ENCODE measurements at places on chromosomes 2 and 18.

GRCh38 chr2:17719562-17720371, 33.8 kb downstream of the SMC6 start:
- DNase-seq: peak; percentile 5

GRCh38 chr2:86366651-86367498, 29.4 kb upstream of the REEP1 start:
- DNase-seq: no peak

GRCh38 chr2:18484625-18485024, 75.8 kb downstream of the RDH14 start:
- DNase-seq: no peak

DNA sequence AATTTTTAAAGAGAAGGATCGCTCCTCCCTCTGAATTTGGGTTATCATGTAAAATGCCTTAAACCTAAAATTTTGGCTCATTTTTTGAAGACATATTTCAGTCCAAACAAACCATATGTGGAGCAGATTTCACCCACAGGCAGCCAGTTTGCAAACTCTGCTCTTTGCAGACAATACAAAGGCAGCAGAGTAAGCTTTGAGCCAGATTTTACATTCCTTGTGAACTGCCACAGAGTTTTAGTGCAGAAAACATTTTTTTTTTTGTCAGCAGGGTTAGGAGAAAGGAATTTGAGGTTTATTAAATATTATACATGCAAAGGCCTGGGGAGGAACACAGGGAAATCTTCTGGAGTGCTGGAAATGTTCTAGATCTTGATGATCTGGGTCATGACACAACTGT, 171.9 kb upstream of the FN1 start:
- DNase-seq: no peak

- no peak for DNase-seq
Observed at GRCh38 chr2:212592695-212593094, 54.1 kb upstream of the ERBB4 start.

GRCh38 chr18:45793264-45793965, 32.1 kb upstream of the SIGLEC15 start:
- DNase-seq: no peak

DNA sequence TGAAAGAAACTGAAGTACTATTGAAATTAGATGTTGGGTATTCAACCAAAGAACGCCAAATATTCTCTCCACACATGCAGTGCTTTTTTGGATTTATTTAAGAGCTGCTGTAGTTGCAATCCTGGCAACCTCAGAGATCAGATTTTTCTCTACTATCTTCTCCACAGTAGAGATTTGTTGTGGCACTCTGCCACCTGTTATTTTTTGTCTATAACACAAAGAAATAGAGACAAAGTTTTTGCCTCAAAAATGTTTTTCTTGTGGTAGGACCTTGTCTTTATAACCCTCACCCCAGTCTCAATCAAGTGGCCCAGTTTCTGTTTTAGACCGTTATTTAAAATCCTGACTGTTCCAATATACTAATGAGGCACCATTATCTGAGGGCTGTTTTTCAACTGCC, 79.4 kb downstream of the SCG2 start:
- no peak for DNase-seq

- DNase-seq: no peak
Observed at GRCh38 chr2:29061176-29061575, 13.1 kb downstream of the PCARE start.

GRCh38 chr2:33475224-33476130, 972 bp upstream of the RASGRP3 start:
- DNase-seq: no peak

DNA sequence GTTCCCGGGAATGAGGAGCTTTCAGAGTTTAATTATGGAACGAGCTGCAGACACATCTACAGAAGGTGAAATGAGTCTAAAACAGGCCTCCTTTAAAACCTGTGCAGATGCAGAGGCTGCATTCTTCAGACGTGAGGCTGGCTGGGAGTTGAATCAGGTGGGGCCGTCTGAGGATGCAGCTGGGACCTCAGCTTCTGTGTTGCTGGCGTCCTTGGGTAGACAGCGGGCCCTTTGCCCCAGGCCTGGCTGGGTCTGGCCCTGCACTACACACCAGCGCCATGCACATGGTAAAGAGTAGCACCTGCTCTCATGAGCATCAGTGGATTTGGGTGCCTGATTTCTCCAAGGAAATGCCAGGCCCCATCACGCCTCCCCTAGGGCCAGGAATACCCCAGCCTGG, 67.3 kb downstream of the TMEM18 start:
- DNase-seq: no peak

- no peak for DNase-seq
Observed at GRCh38 chr2:65856928-65857327, 424.5 kb upstream of the SPRED2 start.

DNA sequence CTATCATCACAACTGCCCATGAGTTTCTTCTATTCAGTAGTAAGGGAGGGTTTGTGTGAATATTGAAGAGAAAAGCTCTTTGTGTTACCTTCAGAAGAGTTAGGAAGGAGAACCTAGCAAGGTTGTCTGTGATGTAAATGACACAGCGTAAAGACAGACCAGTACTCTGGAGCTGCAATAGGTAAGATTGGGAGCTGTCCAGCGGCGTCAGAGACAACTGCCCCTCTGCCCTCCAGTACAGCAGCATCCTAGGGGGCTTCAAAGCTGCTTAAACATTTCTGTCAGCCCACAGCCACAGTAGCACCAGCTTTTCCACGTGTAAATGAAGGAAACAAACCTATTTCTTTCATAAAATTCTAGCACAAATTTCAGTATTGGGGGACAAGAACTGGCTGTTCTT, 34.5 kb downstream of the NYAP2 start:
- no peak for DNase-seq

DNA sequence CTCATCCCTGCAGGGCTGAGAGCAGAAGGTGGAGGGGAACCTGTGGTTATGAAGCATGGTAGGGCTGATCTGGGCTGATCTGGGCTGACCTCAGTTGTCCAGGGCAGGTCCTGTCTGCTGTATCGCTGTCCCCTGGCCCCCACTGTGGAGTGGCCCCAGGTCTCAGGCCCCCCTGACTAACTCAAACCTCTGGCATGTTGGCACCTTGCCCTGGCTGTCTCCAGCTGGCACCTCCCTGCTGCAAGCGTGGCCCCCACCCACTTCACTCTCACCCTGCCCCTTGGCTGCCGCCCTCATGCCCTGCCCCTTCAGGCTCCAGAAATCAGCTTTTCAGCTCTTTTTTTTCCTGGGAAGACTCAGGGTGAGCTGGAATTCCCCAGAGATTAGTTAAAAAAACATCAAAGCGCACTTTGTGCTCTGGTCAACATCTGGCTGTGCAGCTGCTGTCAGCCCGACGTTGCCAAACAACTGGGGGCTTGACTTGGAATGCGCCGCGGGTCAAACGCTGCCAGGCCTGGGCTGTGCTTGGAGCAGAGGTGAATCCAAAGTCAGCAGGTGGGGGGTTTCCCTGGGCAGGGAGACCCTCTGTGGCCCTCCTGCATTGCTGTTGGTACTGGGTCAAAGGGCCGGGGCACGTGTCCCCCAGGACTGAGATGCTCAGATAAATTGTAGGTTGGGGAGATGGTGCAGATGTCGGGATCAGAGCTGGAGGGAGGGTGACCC, 173.8 kb upstream of the HDAC4 start:
- no peak for DNase-seq

DNA sequence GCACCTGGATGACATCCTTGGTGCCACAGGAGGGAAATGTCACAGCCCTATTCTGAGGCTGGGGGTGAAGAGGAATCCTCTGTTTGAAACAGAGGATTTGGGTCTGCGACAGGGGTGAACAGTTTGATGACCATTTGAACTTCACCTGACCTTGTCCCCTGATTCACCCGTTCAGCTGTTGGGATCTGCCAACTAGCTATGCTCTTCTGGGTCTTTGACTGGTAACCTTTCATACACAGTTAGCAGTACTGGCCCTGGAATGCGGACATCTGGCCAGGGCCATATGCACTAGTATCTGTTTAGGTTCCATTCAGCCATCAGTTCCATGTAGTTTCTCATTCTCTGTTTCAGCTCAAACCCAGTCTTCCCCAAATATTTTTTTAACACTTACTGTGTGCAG, 72.6 kb upstream of the MCFD2 start:
- no peak for DNase-seq

DNA sequence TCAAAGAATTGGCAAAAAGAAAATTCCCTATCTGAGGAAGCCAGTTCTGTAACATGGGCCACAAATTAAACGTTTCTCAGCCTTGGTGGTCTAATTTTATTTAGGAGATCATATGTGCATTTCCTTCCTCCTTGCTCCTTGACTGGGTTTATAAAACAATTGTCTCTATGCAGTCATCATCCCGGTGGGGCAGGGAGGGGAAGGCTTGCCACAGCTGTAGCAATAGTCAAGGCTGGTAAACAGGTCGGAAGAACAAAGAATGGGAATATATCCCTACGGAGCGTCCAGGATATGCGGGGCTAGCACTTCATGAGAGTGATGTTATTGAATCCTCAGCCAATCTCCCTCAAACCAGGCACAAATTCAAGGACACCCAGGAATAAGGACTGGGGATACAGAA, 143.8 kb downstream of the RNF152 start:
- no peak for DNase-seq

DNA sequence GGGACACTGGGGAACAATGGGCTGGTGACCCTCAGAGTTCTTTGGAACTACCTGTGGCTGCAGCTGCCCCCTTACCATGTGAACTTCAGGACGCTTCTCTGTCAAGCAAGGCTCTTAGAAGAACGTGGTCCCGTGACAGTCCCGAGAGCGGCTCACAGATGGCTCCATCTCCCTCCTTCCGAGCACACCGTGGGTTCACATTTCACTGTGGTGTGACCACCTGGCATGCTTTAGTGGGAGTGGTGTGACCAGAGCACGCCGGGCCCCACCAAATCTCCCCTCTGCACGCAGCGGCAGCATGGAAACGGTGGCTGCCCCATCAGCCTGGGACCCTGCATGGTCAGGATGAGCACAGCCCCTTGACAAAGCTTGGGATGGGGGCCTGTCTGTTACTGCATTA, 9.7 kb upstream of the TPO start:
- no peak for DNase-seq

- DNase-seq: no peak
Observed at GRCh38 chr2:39990335-39990900, 211.4 kb upstream of the THUMPD2 start.

- no peak for DNase-seq
Observed at GRCh38 chr2:106106622-106107508, 87.2 kb downstream of the UXS1 start.

GRCh38 chr18:31244771-31245394, 73.1 kb upstream of the DSG1 start:
- DNase-seq: no peak

DNA sequence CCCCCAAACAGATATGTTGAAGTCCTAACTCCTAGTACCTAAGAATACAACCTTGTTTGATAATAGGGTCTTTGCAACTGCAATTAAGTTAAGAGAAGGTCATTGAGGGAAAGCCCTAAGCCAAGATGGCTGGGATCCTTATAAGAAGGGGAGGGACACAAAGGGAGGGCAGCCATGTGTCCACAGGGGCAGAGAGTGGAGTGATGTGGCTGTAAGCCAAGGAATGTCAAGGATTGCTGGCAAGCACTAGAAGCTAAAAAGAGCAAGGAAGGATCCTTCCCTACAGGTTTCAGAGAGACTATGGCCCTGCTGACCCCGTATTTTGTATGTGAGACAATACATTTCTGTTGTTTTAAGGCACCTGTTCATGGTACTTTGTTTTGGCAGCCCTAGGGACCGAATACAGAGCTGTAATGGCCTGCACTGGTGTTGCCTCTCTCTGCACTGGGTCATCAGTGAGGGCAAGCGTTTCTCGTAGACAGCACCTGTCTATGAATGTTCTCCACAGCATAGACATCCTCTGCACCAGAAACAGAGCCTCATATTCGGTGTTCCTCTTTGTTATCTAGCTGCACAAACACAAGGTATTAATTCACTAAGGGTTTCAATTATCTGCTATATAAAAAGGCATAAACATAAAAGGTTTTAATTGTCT, 75.4 kb upstream of the AQP4 start:
- DNase-seq: no peak

DNA sequence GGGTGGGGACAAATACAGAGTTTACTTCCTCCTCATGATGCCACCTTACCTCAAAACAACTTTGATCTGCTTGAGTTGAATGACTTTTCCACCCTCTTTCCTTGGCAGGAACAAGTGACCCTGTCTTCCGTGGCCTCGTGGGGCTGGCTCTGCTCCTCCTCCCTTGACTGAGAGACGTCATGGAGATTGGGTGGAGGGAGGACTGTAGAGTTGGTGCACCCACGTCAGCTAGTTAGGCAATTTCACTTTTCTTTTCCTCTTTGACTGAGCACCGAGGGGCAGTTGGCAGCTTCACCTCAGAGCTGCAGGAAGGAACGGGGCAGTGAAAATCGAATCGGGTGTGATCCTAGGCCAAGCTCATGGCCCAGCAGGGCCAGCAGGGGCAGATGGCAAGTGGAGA, at the start of gene SP140:
SP140 (plus strand) TSS at position 251 of the 400 bp plus-strand sequence; CDS start at position 360, 109 bp downstream.
- peak; percentile 51 for DNase-seq

GRCh38 chr18:62838475-62839098, 123.2 kb downstream of the PHLPP1 start:
- DNase-seq: peak; percentile 38

GRCh38 chr2:57701391-57701791, 345.2 kb upstream of the VRK2 start:
- DNase-seq: no peak

- DNase-seq: no peak
Observed at GRCh38 chr2:235666213-235666781, 172.5 kb downstream of the AGAP1 start.

DNA sequence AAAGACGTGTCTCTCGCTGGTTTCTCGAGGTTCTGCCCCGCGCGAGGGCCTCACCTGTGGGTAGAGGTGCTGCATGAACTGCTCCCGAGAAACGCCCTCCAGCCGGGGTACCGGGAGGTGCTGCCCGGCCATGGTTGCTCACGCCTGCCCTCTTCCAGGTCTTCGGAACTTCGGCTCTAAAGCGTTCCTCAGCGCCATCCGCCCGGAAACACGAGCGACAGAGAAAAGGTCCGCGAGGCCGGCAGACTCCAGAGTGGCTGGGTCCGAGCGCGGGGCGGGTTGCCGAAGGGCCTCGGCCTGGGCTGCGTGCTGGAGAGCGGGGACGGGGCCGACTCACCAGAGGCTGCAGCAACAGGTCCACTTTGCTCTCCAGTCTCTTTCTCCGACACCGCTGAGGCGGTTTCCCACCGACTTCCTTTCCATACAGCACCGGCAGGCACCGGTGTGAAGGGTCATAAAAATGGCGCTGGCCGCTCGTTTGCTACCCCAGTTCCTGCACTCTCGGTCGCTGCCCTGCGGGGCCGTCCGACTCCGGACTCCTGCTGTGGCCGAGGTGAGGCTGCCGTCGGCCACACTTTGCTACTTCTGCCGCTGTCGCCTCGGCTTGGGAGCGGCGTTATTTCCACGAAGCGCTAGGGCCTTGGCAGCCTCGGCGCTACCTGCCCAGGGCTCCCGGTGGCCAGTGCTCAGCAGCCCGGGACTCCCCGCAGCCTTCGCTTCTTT, at the start of the genes MAIP1 and TYW5:
MAIP1 (plus strand) TSS at position 244 of the 723 bp plus-strand sequence; CDS start at position 461, 217 bp downstream.
TYW5 (minus strand) TSS at position 153 of the 723 bp plus-strand sequence; CDS start at position 132, 21 bp downstream.
- DNase-seq: peak; percentile 72

DNA sequence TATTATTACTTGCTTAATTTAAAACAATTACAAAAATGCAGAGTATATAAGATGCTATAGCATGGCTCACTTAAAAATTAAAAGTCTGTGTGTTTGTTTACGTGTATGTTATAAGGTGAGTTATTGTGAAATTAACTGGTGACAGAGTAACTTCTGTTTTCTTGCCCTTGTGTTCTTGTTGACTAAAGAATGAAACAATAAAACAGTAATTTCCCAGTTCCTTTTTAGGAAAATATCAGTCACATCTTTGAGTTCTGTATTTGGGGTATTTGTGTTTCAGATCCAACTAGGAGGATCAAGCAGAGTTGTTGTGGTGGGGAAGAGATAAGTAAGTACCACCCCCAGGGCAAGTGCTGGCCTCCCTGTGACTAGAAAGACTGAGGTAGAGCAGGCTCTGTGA, 143.6 kb downstream of the CCDC148 start:
- DNase-seq: no peak
